ENCODE measurements at places on chromosomes 13 and 19.

DNA sequence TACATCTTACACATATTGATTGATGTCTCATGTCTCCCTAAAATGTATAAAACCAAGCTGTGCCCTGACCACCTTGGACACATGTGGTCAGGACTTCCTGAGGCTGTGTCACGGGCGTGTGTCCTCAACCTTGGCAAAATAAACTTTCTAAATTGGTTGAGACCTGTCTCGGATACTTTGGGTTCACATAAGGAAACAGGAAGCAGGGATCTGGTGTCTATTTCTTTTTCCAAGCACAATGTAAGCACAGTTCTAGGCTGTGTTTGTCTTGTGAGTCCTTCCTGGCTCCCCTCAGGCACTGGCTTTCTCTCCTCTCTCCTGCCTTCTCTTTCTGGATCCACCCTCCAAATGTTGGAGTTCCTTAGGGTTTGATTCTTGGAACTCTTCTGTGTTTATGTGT lies 27.6 kb upstream of the TPT1 start:
- DNase-seq: no peak

GRCh38 chr19:40517248-40517647 lies 50.4 kb downstream of the SPTBN4 start:
- no peak for DNase-seq

GRCh38 chr13:56039992-56040391 lies 1100.7 kb upstream of the PRR20A start:
- no peak for DNase-seq

DNA sequence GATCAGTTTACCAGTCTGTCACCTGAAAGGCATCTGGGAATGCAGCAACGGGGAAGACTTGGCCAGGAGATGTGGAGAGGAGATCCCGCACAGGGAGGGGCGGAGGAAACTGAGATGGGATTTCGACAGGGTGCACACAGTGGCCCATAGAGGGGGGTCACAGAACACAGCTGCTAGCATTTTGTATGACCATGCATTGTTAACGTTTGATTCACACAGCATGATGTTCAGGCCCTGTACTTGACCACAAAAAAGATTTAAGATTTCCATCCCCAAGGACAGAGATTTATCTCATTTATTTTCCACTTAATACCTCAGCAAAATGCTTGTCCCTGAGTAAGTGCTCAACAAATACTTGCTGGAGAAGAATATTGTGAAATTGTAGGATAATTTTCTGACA lies 63.2 kb downstream of the RAB20 start:
- DNase-seq: no peak

GRCh38 chr13:46006688-46007452 lies 45.7 kb downstream of the ZC3H13 start:
- DNase-seq: no peak

GRCh38 chr13:45364876-45365557 lies 24.0 kb upstream of the TPT1 start:
- DNase-seq: no peak

GRCh38 chr13:46778095-46778494 lies 18.9 kb downstream of the ESD start:
- no peak for DNase-seq

GRCh38 chr19:29806098-29806866 lies 5.5 kb upstream of the CCNE1 start:
- DNase-seq: peak; percentile 67

- DNase-seq: no peak
Measured at GRCh38 chr13:43107780-43108179, 84.4 kb downstream of the DNAJC15 start.

GRCh38 chr13:61045251-61045650 lies 370.4 kb downstream of the PCDH20 start:
- DNase-seq: no peak

DNA sequence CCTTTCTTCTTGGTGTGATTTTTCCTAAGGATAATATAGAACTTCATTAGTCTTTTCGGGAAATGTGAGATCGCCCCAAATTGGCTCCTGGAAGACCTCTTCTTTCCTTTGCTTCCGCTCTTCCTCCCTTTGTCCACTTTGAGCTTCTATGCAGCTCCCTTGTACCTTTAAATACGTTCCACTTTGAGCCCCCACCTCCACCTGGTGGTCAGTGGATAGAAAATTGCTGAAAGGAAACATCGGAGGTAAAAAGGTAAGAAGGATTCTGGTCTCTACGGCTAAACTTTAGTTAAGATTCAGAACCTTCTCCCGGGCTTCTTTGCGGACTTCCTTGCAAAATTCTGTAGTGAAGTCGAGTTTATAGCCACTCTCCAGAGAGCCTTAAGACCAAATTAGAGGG lies 55.0 kb upstream of the TM9SF2 start:
- no peak for DNase-seq

GRCh38 chr19:47027586-47028088 lies 8.0 kb downstream of the NPAS1 start:
- peak; percentile 37 for DNase-seq

DNA sequence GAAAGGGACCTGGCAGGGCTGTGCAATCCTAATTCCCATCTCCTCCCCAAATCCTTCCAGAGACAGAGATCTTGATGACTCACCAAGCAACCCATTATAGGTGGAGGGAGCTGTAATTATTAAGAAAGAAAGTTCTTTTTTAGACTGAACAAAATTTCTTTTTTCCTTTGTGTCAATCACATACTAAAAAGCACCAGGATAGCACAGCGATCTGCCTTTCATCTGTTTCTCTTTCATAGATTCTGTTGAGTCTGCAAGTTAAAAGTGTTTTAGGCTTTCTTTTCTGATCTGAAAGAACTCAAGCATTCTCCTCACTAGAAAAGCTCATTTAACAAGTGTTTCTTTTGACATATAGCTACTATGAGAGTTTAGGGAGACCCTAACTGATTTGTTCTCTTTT lies 222.8 kb downstream of the DCT start:
- DNase-seq: no peak

DNA sequence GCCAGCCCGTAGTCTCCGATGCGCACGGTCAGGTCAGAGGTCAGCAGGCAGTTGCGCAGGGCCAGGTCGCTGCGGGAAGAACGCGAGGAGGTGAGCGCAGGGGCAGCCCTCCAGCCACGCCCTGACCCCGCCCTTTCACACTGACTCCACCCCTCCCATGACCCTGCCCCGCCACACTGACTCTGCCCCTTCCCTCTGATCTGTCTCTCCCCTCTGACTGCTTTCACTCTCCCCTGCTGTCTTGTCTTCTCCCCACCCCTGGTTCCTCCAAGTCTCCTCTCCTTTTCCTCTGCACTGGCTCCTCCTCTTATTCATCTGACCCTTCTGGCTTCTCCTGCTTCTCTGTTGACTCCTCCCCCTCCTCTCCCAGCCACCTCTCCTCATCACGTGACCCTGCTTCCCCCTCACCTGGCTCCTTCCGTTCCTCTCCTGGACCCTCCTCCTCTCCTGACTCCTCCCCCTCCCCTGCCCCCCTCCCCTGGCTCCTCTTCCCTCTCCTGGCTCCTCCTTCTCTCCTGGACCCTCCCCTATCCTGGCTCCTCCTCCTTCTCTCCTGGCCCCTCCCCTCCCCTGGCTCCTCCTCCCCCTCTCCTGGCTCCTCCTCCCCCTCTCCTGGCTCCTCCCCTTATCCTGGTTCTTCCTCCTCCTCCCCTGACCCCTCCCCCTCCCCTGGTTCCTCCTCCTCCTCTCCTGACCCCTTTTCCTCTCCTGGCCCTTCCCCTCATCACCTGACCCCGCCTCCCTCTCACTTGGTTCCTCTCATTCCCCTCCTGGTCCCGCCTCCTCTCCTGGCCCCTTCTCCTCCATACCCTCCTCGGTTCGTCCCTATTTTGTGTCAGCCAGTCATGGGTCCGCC lies 9.9 kb downstream of the LMTK3 start:
- peak; percentile 85 for DNase-seq

GRCh38 chr13:107554460-107554859 lies 660.9 kb downstream of the LIG4 start:
- no peak for DNase-seq

DNA sequence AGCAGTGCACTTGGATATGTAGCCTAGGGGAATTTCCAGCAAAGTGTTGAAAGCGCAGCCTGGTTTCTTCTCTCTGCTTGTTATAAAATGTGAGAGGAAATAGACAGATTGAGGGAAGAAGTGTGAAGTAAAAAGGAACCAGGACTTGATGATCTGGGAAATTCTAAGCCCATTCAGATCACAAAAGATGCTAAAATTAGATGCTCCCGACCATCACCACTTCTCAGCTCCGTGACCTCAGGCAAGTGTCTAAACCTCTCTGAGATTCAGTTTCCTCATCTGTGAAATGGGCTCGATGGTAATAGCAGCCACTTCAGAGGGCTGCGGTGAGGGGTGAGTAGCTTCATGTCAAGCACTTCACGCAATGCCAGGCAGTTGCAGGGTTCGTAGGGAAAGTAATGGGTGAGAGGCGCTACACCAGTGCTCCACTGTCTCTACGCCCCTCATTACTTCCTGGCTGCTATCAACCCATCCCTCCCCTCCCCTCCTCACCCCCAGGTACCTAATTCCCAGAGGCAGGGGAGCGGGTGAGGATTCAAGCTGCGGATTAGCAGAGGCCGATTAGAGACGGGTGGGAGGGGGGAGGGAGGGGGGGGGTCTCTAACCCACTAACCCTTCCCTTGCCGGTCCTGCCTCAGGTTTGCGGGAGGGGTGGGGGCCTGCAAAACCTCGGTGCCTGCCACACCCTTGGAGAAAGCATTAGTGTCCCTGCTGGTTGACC lies 9.0 kb upstream of the NFIC start:
- DNase-seq: no peak

DNA sequence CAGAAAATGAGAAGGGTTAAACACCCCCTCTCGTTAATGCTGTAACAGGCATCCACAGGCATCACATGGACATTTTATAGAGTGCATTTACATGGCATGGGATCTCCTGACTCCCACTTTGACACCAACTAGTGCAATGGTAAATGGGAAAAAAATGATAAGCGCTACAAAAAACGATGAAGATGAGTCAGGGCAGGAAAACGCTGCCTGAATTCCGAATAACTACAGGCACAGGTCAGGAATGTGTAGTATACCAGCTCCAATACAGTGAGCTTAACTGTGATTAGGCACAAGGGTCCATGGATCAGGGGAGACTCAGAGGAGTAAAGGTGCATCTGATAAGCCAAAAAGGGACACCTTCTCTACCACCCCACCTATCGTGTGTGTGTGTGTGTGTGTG lies 223.6 kb downstream of the FOXO1 start:
- no peak for DNase-seq

DNA sequence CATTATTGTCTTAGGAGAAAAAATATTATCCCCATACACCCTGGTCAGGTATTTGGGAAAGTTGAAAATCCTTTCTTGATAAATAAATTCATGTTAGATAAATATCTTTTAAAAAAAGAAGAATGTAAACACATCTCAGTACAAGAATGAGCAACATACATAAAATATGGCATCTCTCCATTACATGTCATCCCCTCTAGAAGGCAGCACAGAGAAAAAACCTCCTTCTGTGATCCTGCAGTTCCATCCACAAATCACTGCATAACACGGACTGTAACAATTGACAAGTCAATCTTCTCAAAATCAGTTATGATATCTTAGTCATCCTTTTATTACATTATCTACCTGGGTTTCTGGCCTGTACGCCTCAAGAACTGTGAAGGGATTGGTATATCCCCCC lies 683.9 kb upstream of the KLHL1 start:
- DNase-seq: no peak

- DNase-seq: no peak
Measured at GRCh38 chr19:50428772-50429463, 3.8 kb upstream of the MYBPC2 start.

DNA sequence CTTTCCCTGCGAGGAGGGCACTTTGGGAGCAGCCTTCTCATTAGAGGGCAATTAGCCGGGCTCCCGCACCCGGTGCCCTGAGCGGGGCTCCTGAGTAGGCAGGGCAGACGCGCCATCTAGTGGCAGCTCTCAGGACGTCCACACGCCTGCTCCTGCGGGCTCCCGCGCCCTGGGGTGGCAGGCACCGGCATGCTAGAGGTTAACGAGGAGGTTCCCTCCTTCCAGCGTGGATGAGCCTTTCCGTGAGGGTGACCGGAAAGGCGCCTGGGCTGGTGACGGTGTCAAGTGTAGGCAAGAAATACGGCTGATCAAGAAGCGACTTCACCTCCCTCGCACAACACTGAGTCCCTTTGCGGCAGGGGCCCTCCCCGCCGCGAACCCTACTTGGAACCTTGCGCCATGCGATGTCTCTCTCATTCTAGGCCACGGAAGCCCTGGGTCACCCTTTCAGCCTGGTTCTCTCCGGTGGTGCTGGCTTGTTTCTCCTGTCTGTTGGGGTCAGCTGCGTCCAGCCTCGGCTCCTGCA lies 67.7 kb downstream of the ALOX5AP start:
- peak; percentile 82 for DNase-seq

DNA sequence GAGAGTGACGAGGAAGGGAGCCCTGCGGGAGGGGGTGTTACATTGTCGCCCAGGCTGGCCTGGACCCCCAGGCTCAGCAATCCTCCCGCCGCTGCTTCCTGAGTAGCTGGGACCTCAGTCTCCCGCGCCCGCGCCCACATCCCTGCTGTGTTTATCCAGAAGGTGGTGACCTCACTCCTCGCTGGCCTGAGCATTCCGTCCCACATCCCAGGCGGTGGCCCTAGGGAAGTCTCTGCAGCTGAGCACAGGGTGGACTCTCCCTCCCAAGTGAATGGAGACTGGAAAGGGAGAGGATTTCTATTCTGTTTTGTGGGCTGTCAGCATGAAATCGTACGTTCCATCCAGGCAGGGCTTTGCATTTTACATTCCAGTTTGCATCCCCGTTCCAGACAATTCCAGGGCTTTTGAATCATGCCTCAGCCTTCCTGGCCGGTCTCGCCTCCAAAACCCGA lies 401 bp upstream of the ZNF765 start:
- peak; percentile 70 for DNase-seq

- no peak for DNase-seq
Measured at GRCh38 chr13:107964395-107964794, 250.9 kb downstream of the LIG4 start.

GRCh38 chr13:75404726-75405125 lies 77.2 kb downstream of the TBC1D4 start:
- DNase-seq: no peak

GRCh38 chr19:10631874-10632273 lies 6.5 kb downstream of the SLC44A2 start:
- peak; percentile 12 for DNase-seq

DNA sequence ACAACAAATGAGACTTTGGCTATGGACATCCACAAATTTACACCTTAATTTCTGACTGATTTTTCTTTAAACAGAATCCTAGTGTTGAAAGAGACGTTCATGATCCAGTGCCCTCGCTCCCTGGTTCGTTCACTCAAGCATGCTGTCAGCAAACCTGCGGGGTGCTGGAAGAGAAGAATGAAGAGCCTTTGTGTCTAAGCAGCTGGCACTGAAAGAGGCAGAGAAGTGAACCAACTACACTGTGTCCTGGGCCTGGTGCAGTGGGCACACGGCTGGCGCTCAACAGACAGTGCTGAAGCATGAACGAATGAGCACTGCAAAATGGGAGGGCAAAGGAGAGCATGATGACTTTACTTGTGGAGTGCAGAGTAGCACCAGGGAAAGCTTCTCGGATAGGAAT lies 46.8 kb downstream of the MIPEP start:
- DNase-seq: no peak

GRCh38 chr13:30881191-30881651 lies 24.9 kb upstream of the MEDAG start:
- no peak for DNase-seq

DNA sequence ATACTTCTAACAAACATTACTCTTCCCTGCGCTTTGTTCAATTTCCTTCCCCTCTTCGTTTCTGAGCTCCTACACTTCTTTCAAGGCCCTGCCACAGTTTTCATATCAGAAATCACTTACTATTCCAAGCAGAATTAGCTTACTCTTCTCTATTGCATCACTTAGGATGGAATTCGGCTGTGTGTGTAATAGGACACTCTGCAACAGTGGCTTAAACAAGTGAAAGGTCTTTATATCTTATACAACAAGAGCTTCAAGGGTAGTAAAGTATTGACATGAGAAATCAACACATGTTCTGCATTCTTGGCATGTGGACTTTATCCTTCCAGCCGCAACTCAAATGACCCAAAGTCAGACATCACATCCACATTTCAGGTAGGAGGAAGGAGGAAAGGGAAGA lies 279.6 kb downstream of the PCDH20 start:
- no peak for DNase-seq
